Posterior vena cava (tissue), 2 donors: ENCODE measurements at places on chromosomes 6 and 20. TPM values are rescaled to one million over a fixed set of nuclear protein-coding genes. Genes with fewer than 3 reads are reported as not detected.

GRCh38 chr20:60869087-60869486 lies 383.0 kb upstream of the CDH4 start:
- DNase-seq, result no peak

The PSMB9 gene
- 25.6 TPM for total RNA-seq

- DNase-seq, result peak; percentile 67
Measured at GRCh38 chr20:63162206-63162795, 53.6 kb downstream of the YTHDF1 start.

GRCh38 chr20:23112595-23112994 lies 26.5 kb upstream of the CD93 start:
- peak; percentile 64 for DNase-seq

The BCAS1 gene
- total RNA-seq, result 1.8 TPM

- DNase-seq, result peak; percentile 51
Measured at GRCh38 chr6:43511824-43512415, 1.8 kb upstream of the LRRC73 start.

The L3MBTL3 gene
- total RNA-seq, result 6.4 TPM

- DNase-seq, result no peak
Measured at GRCh38 chr6:3482869-3483268, 26.0 kb upstream of the SLC22A23 start.

The PRRT1 gene
- total RNA-seq, result 3.6 TPM

- DNase-seq, result no peak
Measured at GRCh38 chr6:136753624-136754023, 38.7 kb downstream of the MAP3K5 start.

- DNase-seq, result no peak
Measured at GRCh38 chr6:21451546-21452013, 142.0 kb upstream of the SOX4 start.

DNA sequence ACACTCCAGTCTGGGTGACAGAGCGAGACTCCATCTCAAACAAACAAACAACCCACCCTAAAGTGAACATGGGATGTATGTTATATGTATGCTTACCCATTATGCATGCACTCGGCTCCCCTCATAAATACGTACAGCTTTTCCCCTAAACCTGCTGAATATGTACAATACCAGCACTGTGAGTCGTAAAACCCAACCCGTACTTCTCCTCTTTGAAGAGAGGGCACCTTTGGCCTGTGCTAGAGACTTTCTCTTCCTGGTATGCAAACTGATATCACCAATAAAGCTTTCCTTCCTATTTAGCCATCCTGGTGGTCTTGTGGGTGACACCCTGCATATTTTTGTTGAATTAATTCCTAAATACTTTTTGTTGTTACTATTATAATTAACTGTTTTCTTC lies 51.3 kb downstream of the VSTM2L start:
- DNase-seq, result no peak

DNA sequence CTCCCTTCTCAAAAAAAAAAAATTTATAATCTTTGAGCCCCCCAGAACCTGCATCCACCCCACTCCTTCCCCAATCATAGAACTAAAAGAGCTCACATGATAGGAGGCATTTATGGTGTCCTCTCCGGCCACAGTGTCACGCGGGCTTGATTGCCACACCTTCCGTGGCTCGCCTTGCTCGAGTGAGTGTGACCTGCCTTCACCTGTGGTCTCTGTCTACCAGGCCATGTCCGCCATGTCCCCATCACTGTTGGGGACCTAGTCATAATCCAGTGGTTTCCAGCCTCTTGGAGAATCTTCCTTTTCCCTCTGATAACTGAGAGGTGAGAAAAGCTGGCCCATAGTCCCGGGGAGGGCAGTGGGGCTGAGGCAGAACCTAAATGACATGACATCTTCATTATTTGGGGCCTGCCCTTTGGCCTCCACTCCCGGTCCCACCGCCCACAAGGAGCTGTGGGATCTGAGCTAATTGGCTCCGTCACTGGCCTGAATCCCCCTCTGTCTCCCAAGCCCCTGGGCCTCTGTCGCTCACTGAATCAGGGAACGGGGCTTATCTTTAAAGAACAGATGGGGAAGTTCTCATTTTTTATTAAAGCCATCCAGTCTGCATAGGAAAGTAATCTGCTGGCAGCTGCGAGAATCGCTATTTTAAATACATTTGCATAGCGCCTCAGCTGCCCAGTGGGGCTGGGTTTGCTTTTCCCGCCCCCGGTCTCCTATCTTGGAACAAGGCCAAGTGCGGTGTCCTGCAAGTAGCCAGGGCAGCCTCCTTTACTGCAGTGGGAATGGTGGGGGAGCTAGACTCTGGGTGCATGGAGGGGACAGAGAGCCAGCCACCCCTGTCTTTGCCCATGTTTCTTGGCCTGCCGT lies 197.6 kb upstream of the PMEPA1 start:
- DNase-seq, result no peak

- DNase-seq, result peak; percentile 50
Measured at GRCh38 chr20:23018941-23019340, 16.2 kb upstream of the SSTR4 start.

GRCh38 chr6:23441808-23442461 lies 684.1 kb upstream of the NRSN1 start:
- no peak for DNase-seq

The C6orf132 gene
- total RNA-seq, result 2.3 TPM

DNA sequence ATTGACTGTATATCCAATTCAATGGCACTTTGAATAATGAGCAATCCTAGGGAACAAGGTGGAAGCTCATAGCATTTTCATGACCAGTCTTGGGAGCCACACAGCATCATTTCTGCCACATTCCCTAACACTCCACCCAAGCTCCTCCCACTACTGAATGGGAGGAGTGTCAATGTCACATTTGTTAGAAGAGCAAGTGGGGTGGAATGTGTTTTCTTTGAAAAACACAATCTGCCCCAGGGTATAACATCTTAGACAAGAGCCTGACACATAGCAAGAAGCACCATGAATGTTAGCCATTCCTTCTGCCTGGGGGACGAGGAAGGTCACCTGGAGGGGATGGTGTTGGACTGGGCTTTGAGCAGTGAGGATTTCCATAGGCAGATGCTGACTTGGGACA lies 258.3 kb upstream of the PMEPA1 start:
- DNase-seq, result no peak

DNA sequence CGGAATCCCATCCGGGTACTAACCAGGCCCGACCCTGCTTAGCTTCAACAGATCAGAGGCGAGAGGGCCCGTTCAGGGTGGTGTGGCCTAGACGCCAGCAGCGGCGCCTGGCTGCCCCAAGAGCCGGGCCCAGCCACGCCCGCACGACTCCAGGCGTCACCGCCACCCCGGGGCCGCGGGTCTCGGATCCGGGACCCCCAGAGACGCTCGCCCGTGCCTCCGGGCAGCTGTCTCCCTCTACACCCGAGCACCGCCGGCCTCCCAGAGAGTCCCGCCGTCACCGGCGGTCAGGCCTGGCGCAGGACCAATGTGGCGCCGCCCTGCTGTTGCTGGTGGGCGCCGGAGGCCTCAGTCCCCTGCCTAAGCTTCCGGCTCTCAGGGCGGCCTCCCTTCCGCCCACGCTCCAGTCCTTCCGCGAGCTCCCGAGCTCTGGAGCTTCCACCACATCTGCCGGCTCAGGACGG lies 441.2 kb upstream of the DEFB115 start:
- DNase-seq, result peak; percentile 89

DNA sequence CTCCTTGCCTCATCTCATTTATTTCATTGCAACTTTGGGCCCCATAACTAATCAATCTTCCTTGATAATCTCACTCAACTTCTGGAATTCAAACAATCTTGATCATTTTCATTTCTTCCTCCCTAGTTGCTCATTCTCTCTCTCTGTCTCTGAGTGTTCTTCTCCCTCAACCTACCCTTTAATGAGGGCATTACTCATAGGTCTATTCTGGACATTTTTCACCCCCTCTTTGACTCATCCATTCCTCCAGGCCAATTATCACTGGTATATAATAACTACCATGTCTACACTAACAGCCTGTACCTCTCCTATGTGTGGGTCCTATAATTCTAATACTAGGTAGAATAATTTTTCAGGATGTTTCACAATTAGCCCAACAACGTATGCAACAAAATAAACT lies 78.8 kb downstream of the COL21A1 start:
- DNase-seq, result no peak

DNA sequence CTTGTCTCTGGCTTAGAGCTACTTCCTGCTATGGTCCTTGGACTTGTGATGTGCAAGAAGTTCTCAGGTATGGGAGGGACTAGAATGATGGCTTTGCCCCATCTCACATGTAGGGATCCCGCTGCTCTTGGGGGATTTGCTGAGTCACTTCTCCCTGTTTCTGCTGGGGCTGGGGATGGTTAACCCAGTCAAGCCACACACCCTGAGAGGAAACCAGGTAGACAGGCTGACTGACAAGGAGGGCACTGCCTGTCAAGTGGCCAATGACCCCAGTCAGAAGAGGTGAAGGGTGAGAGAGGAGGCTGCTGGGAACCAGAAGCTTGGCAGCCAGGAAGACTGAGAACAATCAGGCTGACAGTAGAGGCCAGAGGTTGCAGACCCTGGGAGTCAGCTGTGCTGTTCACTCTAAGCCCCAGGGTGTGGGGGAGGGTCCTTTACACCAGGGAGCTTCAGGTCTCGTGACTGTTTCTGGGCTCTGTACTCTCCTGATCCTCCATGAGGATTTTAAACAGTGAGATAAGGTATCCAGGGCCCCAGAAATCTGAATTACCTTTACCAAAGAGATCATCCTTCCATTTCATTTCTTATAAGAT lies 34.6 kb downstream of the HLA-F start:
- DNase-seq, result no peak

The GHRH gene
- total RNA-seq, result not detected

GRCh38 chr6:14016432-14016831 lies 91.7 kb downstream of the RNF182 start:
- no peak for DNase-seq

The DLL1 gene
- total RNA-seq, result 9.6 TPM

- no peak for DNase-seq
Measured at GRCh38 chr6:169108753-169109152, 144.9 kb downstream of the THBS2 start.
